Activated naive CD4-positive, alpha-beta T cell treated with Interleukin-2 at 50 U/mL for 16 hours (primary cell): ENCODE measurements at places on chromosomes 5 and 9.

DNA sequence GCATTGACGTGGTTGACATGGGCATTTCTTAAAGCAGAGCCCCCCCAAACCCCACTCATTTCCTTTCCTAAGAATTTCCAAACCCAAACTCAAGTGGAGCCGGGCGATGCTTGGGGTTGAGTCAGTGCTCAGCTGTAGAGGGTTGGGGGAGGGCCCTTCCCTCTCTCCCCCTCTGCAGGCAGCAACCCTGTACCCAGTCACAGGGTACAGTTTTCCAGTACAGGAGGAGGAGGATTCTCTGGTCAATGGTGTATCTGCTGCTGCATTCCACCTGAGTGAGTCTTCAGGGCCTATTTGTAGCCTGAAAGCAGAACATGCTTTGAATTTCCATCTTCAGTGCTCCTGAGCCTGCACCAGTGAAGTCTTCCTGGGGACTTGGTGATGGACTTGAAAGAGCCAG is 55.8 kb downstream of the ENTREP1 start:
- DNase-seq, result no peak

DNA sequence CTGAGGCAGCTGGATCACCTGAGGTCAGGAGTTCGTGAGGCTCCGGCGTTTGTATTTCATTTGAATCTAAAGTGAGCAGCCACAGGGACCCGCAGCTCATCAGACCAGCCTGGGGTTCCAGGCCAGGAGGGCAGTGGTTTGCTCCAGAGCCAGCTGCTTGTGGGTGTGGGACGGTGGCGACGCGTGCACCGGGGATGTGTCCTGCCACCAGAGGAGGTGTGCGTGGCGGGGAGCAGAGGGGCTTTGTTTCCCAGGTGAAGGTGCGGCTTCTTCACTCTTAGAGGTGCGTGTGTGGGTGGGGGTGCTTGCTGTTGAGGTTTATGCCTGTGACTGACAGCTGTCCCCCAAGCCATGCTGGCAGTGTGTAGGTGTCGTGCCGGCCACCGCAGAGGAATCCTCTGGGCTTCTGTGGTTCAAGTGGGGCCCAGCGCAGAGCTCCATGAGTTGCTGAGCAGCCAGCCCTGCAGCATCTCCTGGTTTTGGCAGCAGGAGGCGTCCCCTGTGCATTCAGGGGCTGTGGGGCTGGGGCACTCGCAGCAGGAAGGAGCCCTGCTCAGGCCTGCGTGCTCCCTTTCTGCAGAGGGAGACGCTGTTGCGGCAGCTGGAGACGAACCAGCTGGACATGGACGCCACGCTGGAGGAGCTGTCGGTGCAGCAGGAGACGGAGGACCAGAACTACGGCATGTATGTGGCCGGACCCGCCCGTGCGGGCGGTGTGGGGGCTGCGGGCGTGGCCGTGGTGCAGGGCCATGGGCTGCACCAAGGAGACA is 6.9 kb upstream of the AJM1 start:
- DNase-seq, result no peak

- DNase-seq, result no peak
Observed at GRCh38 chr5:42858031-42858643, 46.4 kb upstream of the SELENOP start.

- peak; percentile 21 for DNase-seq
Observed at GRCh38 chr5:156913719-156914370, 49.2 kb downstream of the TIMD4 start.
